ENCODE measurements at places on chromosomes 4 and X. TPM values are rescaled to one million over a fixed set of nuclear protein-coding genes. Genes with fewer than 3 reads are reported as not detected.
A peak's percentile ranks its signal among the peaks of the same experiment; 100 is the strongest.

GRCh38 chr4:92488496-92488895 is 184.7 kb downstream of the GRID2 start:
- no peak for DNase-seq
- H3K4me3 ChIP-seq = no peak overlapping the region
- H3K36me3 ChIP-seq = no peaks in the 10 kb centered on the region
- H3K4me1 ChIP-seq = no peaks in the 10 kb centered on the region
- no peaks in the 10 kb centered on the region for H3K27me3 ChIP-seq
- no peak overlapping the region for H3K27ac ChIP-seq

GRCh38 chrX:17549107-17549651 is 174.2 kb downstream of the NHS start:
- no peaks in the 10 kb centered on the region for H3K27me3 ChIP-seq
- no peak overlapping the region for H3K27ac ChIP-seq
- peaks cover 5% of the 10 kb centered on the region for H3K4me1 ChIP-seq
- no peak overlapping the region for H3K4me3 ChIP-seq

- no peak overlapping the region for H3K27ac ChIP-seq
- DNase-seq = no peak
- H3K4me3 ChIP-seq = no peak overlapping the region
Measured at GRCh38 chr4:53935780-53936179, 128.6 kb downstream of the CHIC2 start.

GRCh38 chr4:165464376-165464775 is 85.6 kb downstream of the CPE start:
- H3K4me1 ChIP-seq = no peaks in the 10 kb centered on the region
- no peak overlapping the region for H3K4me3 ChIP-seq
- no peaks in the 10 kb centered on the region for H3K27me3 ChIP-seq
- no peaks in the 10 kb centered on the region for H3K36me3 ChIP-seq
- H3K27ac ChIP-seq = no peak overlapping the region
- no peak for DNase-seq

DNA sequence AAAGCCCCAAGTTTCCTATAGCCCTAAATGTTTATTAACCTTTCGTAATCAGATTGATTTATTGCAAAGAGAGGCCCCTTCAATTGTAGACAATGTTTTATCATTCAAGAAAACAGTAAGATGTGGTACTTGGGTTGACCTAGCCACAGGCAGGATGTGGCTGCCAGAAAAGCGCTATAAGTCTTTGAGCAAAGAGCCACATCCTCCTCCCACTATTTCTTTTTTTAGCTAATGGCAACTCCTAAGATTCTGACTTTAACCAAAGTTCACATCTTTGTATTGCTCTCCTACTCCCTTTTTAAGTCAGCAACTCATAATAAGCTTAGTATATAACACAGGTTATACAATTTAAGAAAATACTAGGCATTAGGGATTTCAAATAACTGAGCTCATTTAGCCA is 70.7 kb upstream of the PPP3CA start:
- no peak for DNase-seq
- no peak overlapping the region for H3K4me3 ChIP-seq
- no peaks in the 10 kb centered on the region for H3K4me1 ChIP-seq
- no peaks in the 10 kb centered on the region for H3K27me3 ChIP-seq

DNA sequence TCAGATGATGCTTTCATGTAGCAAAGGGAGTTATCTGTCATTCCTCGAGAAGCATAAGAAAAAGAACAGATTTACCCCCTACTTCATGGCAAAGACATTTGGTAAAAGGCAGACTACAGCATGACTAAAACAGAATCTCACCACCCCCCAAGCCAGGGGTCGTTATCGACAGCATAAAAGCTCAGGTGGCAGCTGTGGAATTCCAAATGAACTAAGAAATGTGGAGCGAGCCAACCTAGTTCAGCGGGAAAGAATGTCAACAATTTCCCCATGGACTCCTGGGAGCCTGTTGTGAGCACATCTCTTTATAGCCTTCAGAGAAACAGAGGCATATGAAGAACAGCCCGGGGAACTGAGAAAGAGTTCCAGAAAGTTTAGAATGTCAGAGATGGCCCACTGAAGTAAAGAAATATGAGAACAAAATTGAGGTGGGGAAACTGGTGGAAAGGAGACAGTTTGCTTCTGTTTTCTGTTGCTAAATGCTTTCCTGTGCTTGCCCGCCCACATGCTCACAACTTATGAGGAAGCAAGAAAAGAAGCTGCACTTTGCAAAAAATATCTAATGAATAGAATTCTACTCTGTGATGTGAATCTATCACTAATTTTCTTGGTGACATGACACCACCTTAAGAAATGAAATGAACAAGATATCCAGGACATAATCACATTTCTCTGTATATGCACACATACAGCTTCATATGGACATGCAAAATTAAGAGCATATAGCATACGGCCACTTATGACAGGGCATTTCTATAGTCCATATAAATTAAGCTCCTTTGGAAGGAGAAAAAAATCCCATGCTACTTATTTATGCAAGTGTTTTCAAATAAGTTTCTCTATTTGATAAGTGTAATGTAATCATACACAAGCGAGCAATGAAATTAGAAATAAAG is 135.3 kb upstream of the MID1 start:
- H3K4me1 ChIP-seq = no peaks in the 10 kb centered on the region
- no peak overlapping the region for H3K4me3 ChIP-seq
- no peaks in the 10 kb centered on the region for H3K36me3 ChIP-seq
- no peak overlapping the region for H3K27ac ChIP-seq
- DNase-seq = no peak

GRCh38 chr4:128869776-128870509 is 60.4 kb downstream of the JADE1 start:
- no peaks in the 10 kb centered on the region for H3K4me1 ChIP-seq
- DNase-seq = no peak
- no peak overlapping the region for H3K4me3 ChIP-seq
- H3K27ac ChIP-seq = no peak overlapping the region
- no peaks in the 10 kb centered on the region for H3K27me3 ChIP-seq

GRCh38 chr4:107349732-107350131 is 313.6 kb upstream of the DKK2 start:
- H3K27me3 ChIP-seq = no peaks in the 10 kb centered on the region
- no peaks in the 10 kb centered on the region for H3K36me3 ChIP-seq
- H3K27ac ChIP-seq = no peak overlapping the region
- H3K4me1 ChIP-seq = no peaks in the 10 kb centered on the region
- H3K4me3 ChIP-seq = no peak overlapping the region
- no peak for DNase-seq

DNA sequence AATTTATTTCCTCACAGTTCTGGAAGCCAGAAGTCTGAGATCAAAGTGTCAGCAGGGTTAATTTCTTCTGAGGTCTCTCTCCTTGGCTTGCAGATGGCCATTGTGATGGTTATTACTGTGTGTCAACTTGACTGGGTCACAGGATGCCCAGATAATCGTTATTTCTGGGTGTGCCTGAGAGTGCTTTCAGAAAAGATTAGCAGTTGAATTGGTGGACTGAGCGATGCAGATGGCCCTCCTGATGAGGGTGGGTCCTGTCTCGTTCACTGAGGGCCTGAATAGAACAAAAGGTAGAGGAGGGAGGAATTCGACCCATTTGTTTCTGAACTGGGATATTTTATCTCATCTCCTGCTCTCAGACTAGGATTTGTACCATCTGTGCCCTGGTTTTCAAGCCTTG is 15.7 kb downstream of the SMIM43 start:
- H3K36me3 ChIP-seq = no peaks in the 10 kb centered on the region
- H3K4me1 ChIP-seq = no peaks in the 10 kb centered on the region
- H3K27me3 ChIP-seq = no peaks in the 10 kb centered on the region
- H3K4me3 ChIP-seq = no peak overlapping the region
- no peak overlapping the region for H3K27ac ChIP-seq
- no peak for DNase-seq

- no peak overlapping the region for H3K27ac ChIP-seq
- no peak overlapping the region for H3K4me3 ChIP-seq
- no peak for DNase-seq
- no peaks in the 10 kb centered on the region for H3K36me3 ChIP-seq
- no peaks in the 10 kb centered on the region for H3K27me3 ChIP-seq
- H3K4me1 ChIP-seq = no peaks in the 10 kb centered on the region
Measured at GRCh38 chr4:122503214-122503613, 46.7 kb upstream of the IL2 start.

DNA sequence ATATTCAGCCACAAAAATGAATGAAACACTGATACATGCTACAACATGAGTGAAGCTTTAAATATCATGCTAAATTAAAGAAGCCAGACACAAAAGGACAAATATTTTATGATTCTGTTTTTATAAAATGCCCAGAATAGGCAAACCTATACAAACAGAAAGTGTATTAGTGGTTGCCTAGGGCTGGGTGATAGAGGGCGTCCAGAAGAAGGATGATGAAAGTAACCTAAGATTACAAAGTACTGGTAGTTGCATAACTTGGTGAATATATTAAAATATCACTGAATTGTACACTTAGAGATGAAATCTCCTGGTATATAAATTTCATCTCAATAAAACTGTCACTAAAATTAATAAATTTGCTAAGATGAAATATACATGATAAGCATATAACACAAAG is 67.5 kb downstream of the FBXW7 start:
- H3K27ac ChIP-seq = no peak overlapping the region
- H3K4me1 ChIP-seq = peaks cover 11% of the 10 kb centered on the region
- no peak overlapping the region for H3K4me3 ChIP-seq
- H3K36me3 ChIP-seq = no peaks in the 10 kb centered on the region
- H3K27me3 ChIP-seq = no peaks in the 10 kb centered on the region

- H3K36me3 ChIP-seq = no peaks in the 10 kb centered on the region
- H3K27me3 ChIP-seq = no peaks in the 10 kb centered on the region
- no peak for DNase-seq
- H3K4me3 ChIP-seq = peak overlapping the region; percentile 49
- no peaks in the 10 kb centered on the region for H3K4me1 ChIP-seq
Measured at GRCh38 chrX:48919360-48919841, 577 bp upstream of the PIM2 start.

DNA sequence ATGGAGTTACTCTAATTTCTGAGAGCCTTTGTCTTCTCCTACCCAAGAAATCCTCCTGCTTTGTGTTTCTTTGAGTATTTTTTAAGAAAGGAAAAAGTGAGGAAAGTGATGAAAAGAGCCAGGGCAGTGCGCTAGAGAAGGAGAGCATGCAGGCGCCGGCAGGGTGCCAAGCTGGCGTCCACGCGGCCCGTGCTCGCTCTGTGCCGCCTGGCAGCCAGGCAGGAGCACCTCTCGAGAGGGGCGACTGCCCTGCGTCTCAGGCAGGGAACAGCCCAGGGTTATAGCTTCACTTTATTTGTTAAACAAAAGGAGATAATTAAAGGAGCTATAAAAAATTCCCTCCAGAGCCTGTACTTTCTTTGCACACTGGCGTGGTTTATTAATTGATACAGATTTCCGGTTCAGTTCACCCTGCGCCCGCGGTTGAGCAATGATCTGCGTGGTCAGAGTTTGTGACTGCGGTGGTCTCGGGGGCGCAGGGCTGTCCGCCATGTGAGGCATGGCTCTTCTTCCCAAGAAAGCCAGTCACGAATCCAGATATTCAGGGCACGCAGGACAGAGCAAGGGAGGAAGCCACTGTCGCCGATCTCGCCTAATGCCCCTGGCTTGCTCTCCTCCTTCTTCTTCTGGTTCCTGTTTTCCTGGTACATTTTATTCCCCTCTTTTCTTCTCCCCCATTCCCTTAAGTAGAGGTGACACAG is 110.8 kb upstream of the PAQR3 start:
- no peaks in the 10 kb centered on the region for H3K27me3 ChIP-seq
- no peaks in the 10 kb centered on the region for H3K4me1 ChIP-seq
- no peak overlapping the region for H3K4me3 ChIP-seq
- peak; percentile 40 for DNase-seq

DNA sequence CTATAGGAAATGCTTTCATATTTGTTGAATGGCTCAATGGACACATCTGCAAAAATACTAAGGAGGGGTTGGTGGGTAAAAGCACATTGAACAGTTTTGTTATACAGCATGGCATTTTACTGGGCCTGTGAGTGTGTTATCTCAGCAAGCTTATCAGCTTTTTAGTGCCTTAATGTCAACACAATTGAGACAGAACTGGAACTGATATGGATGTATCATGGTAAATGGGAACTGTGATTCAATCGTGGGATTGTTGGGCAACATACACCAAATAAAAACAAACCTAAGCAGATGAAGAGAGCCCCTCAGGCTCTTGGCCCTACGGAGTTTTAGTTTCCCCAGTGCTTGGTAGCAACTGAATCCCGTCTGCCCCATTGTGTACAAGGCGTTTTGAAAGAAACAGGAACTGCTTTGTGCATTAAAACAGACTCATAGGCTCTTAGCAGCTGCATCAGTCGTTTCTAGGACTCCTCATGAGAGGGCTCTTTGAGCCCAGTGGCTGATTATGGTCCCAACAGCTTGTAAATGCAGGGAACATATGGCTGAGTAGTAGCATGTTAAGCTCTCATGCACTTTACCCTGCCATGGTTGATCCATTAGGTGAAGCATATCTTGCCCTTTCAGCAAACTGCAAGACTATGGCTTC is 7.3 kb downstream of the GPR119 start:
- H3K36me3 ChIP-seq = no peaks in the 10 kb centered on the region
- no peaks in the 10 kb centered on the region for H3K4me1 ChIP-seq
- no peak overlapping the region for H3K27ac ChIP-seq
- H3K4me3 ChIP-seq = no peak overlapping the region

DNA sequence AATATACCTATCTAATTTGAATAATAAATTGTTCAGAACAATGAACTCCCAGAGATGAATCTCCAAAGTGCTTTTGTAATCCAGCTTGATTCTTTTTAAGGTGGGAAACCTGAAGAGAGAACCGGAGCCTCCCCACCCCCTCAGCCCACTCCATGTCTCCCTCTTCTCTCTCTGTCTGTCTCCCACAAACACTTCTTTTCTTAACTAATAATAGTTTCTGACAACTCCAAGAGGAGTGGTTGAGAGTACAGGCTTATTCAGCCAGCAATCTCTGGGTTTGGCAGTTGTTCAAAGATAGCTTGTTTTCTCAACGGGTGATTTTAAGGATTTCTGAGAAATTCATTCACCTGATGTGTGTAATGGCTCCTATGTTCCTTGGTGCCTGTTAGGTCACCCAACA is 23.4 kb downstream of the PPP4R3C start:
- DNase-seq = no peak
- H3K27ac ChIP-seq = no peak overlapping the region
- no peak overlapping the region for H3K4me3 ChIP-seq
- H3K27me3 ChIP-seq = no peaks in the 10 kb centered on the region

DNA sequence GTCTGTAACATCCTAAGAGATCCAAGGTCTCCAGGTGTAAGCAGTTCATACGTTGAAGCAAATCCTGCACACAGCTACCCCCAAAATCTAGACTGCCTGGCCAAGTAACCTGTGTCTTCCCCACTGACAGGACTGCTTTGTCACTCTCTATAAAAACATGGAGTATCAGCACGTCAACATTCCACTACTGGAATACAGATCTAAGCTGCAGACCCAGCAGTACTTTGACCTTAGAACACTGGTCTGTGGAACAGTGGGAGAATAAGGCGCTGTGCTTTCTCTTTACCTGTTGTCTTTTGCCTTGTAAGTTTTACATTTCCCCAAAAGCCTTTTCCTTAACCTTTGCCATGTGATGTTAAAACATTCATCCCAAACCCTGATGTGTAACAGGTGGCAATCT is 137.4 kb downstream of the JADE1 start:
- no peak for DNase-seq
- H3K27ac ChIP-seq = no peak overlapping the region
- no peaks in the 10 kb centered on the region for H3K36me3 ChIP-seq
- no peaks in the 10 kb centered on the region for H3K4me1 ChIP-seq

HOPX gene
- 7.5 TPM for total RNA-seq

VSIG1 gene
- not detected for total RNA-seq

SMPX gene
- not detected for total RNA-seq

MTTP gene
- not detected for total RNA-seq

TEX28 gene
- not detected for total RNA-seq

PPP1R2C gene
- total RNA-seq = not detected

SRPK3 gene
- 0.12 TPM for total RNA-seq

RTL3 gene
- total RNA-seq = not detected

L1CAM gene
- 1.3 TPM for total RNA-seq

SEC24B gene
- total RNA-seq = 11.8 TPM

Data from pancreas (tissue), 10 donors.